ENCODE measurements at places on chromosomes 2 and 18.

- DNase-seq: no peak
Measured at GRCh38 chr2:239866350-239866749, 158.8 kb downstream of the NDUFA10 start.

GRCh38 chr2:220162320-220162719, 534.9 kb downstream of the SLC4A3 start:
- no peak for DNase-seq

DNA sequence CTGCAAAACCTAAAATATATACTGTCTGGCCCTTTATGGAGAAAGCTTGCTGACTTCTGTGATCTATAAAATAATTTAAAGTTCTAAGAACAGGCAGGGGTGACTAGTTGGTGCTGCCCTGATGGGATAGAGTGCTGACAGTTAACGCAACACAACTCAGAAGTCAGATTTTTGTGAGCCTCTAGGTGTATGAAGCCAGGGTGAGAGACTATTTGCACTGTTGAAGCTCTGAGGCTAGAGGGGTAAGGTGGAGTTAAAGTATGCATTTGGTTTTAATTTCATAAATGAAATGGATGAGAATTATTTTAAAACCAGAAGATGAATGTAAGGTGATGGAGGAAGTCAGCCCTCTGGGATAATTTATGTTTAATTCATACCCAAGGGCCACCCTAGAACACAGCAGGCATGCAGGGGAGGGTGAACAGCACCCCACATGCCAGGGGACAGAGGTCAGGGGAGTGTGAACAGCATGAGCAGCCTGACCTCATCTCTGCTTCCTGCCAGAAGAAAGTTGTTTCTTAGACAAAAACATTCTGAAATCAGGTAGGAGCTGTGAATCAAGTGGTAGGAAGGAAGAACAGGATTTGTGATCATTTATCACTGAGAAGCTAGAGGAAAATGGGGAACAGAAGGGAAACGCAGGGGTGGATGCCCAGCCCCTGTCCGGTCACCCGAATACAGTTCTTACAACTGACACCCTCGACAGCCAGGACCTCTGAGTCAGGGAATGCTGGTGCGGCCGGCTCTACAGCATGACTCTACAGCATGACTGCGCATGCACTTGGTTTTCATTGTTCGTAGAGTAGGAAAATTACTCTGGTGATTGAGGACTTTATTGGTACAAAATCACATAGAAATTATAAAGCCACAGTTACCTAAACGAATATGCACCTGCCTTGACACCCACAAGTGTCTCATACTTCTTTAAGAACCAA, 93.1 kb downstream of the MBP start:
- DNase-seq: no peak

DNA sequence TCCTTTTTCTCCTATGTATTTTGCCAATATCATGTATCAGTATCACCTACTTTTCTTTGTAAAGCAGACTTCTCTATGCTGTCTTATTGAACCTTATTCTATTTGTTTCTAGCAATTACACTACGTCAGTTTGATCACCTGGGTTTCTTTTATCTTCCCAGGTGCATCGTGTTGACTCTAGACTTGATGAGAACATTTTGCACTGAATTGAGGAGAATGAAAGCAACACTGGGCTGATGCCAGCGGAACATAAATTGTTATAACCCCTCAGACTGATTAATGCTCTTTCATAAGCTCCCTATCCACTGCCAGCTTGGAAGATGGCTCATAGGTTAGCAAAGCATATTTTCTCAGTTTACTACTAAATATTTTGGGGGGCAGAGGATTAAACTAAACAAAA, 140.6 kb downstream of the EPHA4 start:
- DNase-seq: no peak

GRCh38 chr2:156118753-156119416, 213.6 kb downstream of the NR4A2 start:
- DNase-seq: no peak

DNA sequence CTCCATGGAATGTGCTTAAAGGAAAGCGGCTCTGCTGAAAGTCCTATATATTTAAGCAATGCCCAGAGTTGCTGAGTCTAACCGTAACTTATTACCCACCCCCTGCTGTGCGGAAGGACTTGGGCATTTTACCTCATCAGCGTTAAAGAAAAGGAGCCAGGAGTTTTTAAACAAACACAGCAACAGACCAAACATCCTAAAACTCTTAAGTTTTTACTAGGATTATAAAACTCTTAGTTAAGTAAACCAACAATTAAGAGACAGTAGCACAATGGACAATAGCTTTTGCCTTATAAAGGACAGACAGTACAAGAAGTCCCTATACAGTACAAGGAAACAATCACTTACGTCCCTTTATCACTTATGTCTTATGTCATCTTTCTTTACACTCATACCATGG, 90.2 kb downstream of the ZNF521 start:
- DNase-seq: no peak

GRCh38 chr2:158297606-158298005, 158.9 kb downstream of the CCDC148 start:
- no peak for DNase-seq

GRCh38 chr2:215479121-215479520, 43.3 kb upstream of the FN1 start:
- DNase-seq: no peak

DNA sequence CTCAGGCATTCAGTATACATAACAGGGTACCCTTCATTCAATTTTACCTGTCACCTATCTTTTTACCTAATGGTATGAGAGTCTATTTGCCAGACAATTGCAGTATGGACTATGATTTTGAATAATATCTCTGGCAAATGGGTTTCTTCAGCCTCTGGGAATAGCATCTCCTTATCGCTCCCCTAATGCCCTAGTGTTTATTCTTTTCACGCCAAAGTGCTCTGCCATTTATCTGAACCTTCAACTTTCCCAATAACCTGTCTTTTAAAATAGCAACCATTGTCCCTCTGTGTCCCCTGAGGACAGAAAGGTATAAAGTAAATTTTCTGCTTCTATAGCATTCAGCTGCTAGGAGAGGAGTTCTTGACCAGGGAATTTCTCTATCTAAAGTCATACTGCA, 45.0 kb upstream of the FSHR start:
- DNase-seq: no peak

DNA sequence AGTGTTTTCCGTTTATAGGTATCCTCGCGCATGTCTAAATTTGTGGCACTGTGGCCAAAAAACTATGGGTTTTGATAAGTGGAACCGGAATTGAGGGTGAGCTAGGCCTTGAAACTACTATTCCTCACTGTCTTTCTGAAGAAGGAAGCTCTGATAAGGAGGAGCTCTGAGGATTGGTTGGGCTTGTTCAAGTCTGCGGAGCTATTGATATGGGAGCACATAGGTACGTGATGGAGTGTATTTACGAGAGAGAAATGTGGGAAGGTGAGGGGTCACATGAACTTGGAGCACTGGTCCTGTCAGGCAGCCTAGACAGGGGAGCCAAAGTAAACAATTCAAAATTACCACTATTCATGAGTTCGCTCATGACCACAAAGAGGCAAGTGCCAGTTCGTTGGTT, 131.4 kb downstream of the BABAM2 start:
- DNase-seq: no peak

Data from right kidney (tissue), 9 donors.